ENCODE measurements at places on chromosomes 1 and 21.

DNA sequence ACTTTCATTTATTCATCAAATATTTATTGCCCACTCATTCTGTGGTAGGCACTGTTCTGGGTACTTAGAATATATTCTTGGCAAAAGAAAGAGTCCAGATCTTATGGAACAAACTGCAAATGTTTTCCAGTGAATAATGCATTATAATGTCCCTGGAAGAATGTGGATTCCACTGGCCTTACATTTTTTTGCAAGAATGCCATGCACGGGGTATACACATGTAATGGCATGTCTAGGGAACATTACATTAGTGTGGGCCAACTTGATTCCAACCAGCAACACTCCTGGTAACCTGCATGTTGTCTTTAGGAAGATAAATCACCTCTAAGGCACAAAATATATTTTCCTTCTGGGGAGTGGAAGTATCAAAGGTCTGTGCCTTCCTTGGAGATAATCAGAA, 33.0 kb upstream of the IFI44L start:
- no peak for DNase-seq

GRCh38 chr1:5415606-5416005, 576.6 kb downstream of the NPHP4 start:
- DNase-seq: no peak

GRCh38 chr1:4001461-4001860, 101.4 kb upstream of the C1orf174 start:
- no peak for DNase-seq

DNA sequence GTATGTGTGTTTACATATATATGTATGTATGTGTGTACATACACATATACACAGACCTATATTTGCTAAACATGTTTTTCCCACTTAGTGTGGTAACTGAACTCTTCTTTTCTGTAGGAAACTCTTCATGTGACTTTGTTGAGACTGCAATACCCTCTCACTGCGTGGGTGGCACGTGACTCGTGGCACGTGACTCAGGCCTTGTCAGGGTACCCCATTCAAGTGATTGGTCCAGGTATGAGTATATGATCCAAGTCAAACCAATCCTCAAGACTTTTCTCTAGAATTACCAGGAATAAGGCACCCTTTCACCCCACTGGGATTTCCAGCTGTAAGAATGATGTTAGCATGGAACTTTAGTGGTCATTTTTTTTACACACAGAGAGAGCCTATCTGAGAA, 149.2 kb upstream of the KCNK2 start:
- DNase-seq: no peak

DNA sequence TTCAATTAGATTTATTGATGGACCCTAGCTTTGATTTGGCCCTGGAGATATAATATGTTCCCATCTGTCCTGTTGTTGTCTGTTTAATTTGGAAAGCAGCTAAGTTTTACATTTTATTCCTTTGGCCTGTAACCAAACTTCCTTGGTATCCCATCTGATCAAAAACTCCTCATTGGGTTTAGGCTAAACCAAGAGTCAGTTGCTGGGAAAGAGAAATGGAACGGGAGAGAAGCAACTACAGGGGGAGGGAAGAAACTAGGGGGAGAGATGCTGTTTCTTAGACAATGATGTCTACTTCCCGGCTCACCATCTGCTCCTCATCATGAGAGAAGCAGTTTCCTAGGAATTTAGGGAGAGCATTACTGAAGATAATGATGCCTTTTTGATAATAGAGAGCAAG, 141.8 kb downstream of the SYT2 start:
- no peak for DNase-seq

GRCh38 chr1:28501925-28502324, 3.9 kb upstream of the RCC1 start:
- no peak for DNase-seq

DNA sequence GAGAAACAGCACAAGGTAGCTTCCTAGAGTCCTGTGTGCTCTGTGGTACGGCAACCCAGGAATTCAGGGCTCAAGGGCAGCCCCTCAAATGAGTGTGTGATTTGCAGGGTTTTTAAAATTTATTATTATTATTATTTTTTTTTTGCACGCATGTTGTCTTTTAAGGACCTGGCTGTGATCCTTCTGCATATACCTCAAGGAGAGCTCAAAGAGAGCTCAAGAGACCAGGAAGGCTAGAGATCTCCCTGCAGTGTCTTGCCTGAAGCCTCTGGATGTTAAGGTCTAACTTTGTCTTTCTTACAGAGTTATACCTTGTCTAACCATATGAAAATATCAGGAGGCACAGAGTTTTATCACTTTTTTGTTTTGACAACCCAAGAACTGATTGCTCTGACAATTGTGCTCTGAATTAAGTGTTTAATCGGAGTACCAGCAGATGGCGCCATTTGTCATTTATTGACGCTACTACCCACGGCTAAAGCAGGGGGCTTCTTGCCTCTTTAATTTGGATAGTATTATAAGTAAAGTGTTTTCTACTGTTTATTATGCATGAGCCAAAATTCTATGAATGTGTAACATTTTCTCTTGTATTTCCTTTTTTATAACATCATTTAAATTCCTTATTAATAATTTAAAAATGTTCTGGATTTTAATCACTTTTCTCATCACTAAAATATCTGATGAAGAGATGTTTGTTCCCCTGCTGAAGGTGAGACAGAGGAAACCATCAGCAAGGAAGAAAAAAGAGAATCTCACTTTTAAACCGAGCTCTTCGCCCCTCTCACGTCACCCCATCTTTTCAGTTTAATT, 35.8 kb upstream of the LMO4 start:
- DNase-seq: no peak
